ENCODE measurements at places on chromosomes 3 and 15.
A peak's percentile ranks its signal among the peaks of the same experiment; 100 is the strongest.

DNA sequence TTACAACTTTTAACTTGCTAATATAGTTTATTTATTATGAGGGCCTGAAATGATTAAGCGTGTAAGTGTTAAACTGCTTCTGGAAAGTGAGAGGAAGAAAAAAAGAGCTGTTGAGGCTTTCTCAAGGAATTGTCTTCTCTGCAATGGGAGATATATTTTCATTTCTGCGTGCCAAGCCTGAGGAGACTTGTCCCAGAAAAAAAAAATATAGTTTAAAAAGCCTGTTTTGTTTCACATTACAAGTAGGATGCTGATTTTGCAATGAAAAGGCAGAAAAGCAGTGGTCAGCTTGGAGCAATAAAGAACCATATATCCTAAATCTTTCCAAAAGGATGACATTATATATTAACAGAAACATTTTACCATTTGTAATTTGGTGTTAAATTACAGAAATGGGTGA, 115.5 kb downstream of the GMNC start:
- DNase-seq = no peak

DNA sequence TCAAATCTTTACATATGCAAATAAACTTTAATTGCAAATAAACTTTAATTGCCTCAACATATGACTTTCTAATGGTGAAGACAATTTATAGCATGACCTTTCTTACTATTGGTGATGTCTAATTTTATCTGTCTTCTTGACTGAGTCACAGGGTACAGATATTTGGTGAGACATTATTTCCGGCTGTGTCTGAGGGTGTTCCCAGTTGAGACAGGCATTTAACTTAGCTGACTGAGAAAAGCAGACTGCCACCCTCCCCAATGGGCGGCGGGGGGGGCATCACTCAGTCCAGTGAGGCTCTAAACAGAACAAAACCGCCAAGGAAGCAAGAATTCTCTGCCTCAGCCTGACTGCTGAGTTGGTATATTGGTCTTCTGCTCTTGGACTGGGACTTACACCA, 160.0 kb downstream of the TBL1XR1 start:
- DNase-seq = no peak

DNA sequence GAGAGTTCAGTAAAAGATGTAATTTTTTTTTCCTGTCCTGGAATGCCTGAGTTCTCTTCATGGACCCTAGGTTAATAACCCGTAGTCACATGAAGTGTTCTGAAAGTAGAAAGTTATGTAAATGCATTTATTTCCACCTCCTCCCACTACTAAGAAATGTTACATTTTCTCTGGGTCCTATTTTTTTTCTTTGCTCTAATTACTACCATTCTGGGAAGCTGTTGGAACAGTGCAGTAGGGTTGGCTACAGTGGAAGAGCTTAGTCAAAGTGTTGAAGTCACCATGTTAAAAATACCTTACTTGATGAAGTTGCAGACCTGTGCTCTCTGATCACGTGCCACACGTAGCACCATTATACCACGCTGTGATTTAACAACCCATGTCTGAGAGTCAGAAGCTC, 153.8 kb upstream of the TSC22D2 start:
- no peak for DNase-seq

DNA sequence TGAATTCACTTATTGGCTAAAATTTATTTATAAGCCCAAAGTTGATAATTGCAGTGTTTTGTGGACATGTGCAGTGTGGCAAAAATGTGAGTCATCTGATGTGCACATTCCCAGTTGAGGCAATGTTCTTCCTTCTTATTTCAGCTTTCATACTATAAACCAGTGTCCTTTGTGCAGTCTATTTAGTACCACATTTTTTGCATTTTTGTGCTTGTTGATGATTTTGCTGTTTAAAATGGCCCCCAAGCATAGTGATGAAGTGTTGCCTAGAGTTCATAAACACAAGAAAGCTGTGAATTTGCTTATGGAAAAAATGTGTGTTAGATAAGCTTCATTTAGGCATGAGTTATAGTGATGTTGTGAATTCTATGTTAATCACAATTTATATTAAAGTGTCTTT, 19.4 kb upstream of the IL20RB start:
- no peak for DNase-seq

GRCh38 chr3:158809642-158810041, 7.8 kb downstream of the MFSD1 start:
- DNase-seq = no peak

DNA sequence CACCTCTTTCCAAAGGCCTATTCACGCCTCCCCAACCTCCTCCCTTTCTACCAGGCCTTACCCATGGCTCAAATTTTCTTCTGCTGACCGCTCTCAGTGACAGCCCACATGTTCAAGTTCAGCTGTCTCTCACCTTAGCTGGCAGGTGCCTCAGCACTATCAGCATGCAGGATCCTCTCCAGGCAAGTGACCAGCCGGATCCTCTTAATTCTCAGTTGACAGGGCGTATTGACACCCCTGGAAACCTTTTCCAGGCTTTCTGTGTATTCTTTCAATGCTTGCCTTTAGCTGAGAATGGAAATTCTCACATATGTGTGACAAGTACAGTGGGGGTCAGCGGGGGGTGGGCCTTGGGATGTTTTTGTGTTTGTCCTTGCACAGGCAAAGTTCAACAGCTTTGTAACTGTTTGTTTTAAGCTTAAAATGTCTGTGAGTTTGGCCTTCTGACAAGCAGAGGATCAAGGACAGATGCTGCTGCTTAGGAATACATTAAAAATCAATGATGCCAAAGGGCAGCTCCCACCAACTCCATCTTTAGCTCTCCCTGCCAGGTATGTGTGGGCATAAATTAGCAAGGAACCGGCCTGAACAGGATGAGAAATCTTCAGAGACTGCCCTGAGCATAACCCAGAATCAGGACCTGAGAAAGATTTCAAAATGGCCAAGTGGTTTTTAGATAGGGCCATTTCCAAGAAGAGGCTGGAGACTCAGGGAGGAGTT, 17.4 kb upstream of the BDH1 start:
- no peak for DNase-seq

GRCh38 chr3:27423463-27423862, 54.3 kb upstream of the NEK10 start:
- no peak for DNase-seq

DNA sequence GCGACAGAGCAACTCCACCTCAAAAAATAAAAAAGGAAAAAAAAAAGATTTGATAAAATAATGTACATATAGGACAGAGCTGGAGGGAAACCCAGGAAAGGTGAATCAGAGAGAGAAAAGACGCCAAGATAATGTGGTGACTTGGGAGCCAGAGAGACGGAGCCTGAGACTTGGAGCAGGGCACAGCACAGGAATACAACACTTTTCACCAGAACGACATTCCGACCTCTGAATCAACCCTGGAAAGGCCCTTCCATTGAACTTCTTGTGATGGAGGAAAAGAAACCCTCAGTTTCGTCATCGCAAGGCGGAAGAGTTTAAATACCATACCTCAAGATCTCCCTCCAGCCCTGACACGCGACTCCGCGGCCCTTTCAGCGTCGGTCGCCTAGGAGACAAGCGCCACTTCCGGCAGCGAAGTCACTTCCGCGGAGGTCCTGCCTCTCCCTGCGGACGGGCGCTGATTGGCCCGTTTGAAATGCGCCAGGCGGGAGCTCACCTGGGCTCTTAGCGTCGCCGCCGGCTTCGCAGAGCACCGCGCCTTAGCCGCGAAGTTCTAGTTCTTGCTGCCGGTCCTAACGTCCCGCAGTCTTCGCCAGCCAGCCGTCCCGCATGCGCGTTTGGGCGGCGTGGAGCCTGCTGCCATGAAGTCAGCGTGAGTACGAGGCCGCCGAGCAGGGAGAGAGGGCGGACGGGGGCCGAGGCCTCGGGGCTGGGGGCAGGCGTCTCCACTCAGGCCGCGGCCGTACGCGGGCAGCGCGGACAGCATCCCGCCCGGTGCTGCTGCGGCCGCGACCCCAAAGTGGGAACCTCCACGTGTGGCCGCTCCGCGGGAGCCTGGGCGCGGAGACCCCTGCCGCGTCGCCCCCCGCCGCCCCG, at the start of gene KIF23:
Gene KIF23 (plus strand): TSS at position 528 of the 879 bp plus-strand sequence. CDS start 117 bp downstream, at position 645.
- DNase-seq = peak; percentile 94

GRCh38 chr15:69377216-69377970, 36.8 kb upstream of the KIF23 start:
- DNase-seq = no peak

GRCh38 chr3:124346487-124346886, 354.6 kb upstream of the ROPN1 start:
- DNase-seq = no peak

GRCh38 chr15:77516786-77517185, 96.1 kb downstream of the HMG20A start:
- DNase-seq = no peak

GRCh38 chr3:45057557-45057956, 31.5 kb downstream of the CLEC3B start:
- DNase-seq = no peak

- no peak for DNase-seq
These were observed 234.7 kb upstream of the ZPLD1 start for GRCh38 chr3:102200126-102200525.

- DNase-seq = no peak
These were observed 19.6 kb upstream of the CSPG4 start for GRCh38 chr15:75732177-75732808.

GRCh38 chr15:75153565-75154276, 48.0 kb upstream of the C15orf39 start:
- no peak for DNase-seq

DNA sequence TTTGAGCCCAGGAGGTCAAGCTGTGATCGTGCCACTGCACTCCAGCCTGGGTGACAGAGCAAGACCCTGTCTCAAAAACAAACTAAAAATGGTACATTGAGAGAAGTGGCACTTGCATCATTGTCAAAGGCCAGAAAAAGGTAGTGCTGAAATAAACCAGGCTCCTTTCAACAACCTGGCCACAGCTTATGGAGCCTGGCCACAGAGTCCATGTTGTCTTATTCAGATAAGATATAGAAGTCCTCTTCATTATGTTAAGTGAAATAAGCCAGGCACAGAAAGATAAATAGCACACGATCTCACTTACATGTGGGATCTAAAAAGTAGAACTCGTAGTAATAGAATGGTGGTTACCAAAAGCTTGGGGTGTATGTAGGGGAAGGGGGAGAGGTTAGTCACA, 34.8 kb downstream of the EMC4 start:
- no peak for DNase-seq

- DNase-seq = no peak
These were observed 11.3 kb downstream of the DNAAF4 start for GRCh38 chr15:55496716-55497115.

DNA sequence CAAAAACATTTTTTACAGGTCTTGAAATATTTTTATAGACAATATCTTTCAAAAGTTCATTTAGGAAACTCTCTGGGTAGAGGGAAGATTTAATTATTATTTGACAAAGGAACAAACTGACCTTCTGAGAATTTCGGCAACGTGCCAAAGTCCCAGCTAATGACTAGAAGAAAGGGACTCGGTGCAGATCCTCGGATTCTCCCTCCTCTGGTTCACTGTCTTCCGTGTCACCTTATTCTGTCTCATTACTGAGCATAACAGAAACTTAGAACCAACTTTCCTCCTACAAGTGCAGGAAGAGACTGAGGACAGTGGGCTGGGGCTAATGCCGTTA, 339.1 kb downstream of the MECOM start:
- no peak for DNase-seq

DNA sequence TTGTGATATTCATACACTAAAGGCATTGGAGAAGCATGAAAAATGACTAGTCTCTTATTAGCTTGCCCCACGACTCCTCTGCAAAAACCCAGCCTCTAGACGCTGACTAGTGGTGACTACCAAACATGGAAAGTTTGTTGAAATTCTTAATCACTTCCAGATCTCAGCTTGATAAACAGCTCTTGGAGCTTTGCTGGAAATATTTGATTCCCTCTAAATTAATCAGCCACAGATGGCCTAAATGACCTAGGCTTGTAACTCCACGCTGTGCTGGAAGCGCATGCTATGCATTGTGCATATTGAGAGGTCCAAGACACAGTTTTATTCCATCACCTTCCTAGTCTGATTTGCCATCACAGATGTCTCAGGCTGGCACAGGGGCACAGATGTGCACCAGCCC, 244.7 kb upstream of the ST8SIA2 start:
- DNase-seq = no peak

DNA sequence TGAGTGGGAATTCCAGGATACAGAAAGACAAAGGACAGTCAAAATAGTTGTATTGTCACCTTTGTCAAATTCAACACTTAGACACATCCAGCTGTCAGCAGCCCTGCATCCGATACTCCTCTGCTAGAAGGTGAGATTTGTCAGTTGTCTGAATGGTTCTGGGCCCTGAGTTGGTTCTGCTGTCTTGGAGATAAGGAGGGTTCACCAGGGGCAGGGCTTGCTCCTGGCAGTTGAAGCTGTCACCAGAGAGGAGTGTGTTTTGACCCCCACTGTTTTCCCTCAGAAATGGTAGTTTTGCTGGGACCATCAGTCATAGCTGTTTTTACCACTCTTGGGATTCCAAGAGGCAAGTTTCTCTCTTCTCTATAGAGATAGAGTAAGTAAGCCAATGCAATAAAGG, 3.2 kb upstream of the KY start:
- DNase-seq = no peak

- no peak for DNase-seq
These were observed 138.5 kb downstream of the ALCAM start for GRCh38 chr3:105505170-105505569.

DNA sequence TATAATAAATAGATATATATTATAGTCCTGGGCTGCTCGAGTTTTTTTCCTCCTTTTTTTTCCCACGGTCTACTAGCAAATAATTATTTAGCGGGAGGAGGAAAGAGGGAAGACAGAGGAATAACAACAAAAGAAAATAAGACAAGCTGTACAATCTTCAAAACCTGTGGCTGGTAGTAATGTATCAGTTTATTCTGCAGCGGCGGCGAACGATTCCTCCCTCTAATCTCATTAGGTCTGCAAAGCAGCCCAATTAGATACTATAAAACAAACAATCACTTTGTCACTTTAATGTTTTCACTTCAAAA, 390 bp upstream of the TLE3 start:
- DNase-seq = no peak

DNA sequence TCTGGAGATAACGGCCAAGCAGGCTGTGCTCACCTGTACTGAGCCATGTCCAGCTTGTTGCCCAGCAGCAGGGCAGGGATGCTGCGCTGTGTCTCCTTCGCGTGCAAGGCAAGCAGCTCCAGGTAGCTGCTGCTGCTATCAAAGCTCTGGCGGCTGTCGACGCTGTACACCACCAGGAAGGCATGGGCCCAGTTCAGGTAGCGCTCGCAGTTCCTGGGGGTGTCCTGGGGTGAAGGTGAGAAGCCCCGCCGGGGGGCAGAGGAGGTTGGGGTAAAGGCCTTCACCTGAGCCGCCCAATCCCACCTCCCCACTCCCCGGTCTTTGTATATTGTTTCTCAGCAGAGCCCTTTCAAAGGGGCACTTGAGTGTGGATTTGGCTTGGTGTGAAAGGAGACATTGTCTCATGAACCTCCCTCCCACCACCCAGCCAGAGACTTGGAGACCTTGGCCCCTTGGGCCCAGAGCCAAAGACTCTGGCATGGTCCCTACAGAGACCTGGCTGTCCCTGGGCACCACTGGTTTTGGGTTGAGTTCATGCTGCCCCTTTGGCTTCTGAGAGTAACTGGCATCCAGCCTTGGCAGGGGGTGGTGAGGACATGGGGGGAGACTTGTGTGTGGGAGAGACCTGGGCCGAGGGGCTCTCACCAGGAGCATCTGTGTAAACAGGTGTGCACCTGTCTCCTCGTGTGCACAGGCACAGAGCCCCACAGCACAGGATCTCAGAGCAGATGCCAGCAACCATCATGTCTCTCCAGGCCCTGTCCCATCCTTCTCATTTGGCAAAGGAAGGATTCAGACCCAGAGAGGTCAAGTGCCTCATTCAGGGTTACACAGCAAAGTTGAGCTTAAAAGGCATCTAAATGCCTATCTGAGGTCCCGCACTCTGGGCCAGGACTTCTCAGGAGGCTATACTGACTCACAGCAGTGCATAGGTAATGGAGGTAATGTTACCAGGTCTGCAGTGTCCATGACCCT, 9.1 kb downstream of the RASL12 start:
- DNase-seq = no peak
